RWPE1 (cell line): ENCODE measurements at places on chromosomes 7 and 10.

- no peak for DNase-seq
Measured at GRCh38 chr10:72085864-72086465, 2.4 kb downstream of the SPOCK2 start.

GRCh38 chr7:22229148-22229547 lies 127.8 kb downstream of the RAPGEF5 start:
- no peak for DNase-seq

DNA sequence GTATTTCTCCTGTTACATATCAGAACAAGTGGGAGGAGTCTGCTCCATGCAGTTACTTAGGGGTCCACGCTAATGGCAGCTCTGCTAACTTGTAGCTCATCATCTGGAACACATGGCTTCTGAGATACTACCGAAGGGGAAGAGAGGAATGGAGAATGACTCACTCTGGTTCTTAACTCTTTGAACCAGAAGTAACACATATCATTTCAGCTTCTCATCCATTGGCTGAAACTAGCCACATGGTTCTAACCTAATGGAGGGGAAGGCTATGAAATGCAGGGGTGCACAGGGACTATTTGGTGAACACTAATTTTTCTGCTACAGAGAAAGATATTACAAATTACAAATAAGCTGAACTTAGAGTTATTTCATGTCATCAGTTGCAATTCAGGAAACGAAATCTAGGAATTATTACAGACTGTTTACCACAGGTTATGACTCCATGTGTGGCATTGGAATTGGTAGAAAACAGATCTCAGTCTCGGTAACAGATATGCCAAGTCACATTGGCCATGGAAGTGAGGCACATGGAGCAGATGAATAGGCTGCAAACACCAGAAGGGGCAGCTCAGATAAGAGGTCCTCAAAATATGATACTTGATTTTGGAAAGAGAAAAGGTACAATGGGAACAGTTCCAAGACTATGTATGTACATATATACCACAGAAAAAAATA lies 9.4 kb upstream of the KAT6B start:
- no peak for DNase-seq

DNA sequence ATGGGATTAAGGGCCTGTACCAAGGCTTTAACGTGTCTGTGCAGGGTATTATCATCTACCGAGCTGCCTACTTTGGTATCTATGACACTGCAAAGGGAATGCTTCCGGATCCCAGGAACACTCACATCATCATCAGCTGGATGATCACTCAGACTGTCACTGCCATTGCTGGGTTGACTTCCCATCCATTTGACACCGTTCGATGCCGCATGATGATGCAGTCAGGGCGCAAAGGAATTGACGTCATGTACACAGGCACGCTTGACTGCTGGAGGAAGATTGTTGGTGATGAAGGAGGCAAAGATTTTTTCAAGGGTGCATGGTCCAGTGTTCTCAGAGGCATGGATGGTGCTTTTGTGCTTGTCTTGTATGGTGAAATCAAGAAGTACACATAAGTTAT lies 18.2 kb downstream of the LSM5 start:
- DNase-seq: no peak

GRCh38 chr7:1669064-1669951 lies 769 bp upstream of the ELFN1 start:
- no peak for DNase-seq

DNA sequence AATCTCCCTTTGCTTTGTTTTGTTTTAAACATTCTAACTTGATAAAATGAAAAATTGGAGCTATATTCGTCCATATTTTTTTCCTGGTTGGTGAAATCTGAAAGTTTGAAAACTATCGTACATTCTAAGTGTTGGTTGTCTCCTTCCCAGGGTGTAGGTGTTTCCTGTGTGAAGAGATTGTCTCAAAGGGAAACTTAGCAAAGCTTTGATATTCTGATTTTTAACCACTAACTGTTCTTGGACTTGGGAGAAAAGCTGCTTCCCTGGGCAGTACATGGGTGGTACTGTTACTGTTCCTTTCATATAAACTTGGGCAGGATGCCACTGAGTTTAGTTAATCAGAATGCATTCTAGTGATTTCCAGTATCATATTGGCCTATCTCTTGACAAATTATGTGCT lies 253.5 kb upstream of the LRGUK start:
- DNase-seq: no peak

DNA sequence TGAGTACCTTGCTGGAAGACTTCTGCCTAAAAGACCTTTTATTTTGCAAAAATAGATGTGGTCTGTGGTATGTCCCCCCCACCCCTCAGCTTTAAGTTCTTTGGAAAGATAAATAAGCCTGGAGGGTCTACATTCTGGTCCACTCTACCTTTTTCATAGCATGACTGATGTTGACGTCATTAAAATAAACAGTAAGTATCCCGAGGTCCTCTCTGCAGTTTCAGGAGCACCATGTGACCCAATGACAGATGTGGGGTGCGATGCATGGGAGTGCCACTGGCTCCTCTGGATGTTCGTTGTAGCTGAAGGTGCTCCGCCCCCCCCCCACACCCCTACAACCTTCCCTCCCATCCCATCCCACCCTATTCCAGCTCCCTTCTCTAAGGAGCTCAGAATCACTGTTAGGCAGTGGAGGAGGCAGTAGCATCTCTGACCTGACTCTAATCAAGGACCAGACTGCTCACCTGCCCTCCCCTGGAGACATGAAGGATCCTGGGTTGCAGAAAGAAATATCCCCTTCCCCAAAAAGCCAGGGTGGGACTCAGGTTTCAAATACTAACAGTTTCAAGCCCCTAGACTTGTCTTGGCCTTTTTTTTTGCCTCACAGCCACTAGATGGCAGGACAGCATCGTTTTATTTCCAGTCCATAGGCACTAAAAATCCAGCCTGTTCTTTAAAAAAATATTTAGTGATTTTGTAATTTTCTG lies 25.1 kb downstream of the CASP7 start:
- peak; percentile 38 for DNase-seq

GRCh38 chr10:104921763-104922162 lies 280.7 kb downstream of the SORCS3 start:
- DNase-seq: no peak

GRCh38 chr7:117269886-117270285 lies 53.0 kb downstream of the WNT2 start:
- peak; percentile 52 for DNase-seq

- no peak for DNase-seq
Measured at GRCh38 chr7:130902755-130903357, 168.8 kb upstream of the KLF14 start.

GRCh38 chr10:51955696-51956095 lies 256.3 kb upstream of the CSTF2T start:
- no peak for DNase-seq

DNA sequence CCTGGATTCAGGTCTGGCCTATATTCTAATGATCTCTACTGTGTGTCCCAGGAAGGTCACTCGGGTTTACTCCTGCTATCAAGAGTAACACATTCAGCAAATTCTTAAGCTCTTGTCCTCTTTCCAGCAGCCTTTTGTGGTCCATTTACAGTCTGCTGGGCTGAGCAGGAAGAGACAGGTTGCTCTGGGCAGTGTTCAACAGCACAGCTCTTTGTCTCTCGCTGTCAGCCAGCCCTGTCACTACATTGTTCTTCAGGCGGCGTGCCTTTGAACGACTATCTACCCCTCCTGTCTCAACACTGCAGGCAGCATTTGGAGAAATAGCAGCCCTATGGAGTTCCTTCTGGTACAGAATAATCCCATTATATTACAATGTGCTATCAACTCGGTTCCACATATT lies 192.2 kb upstream of the TBX20 start:
- DNase-seq: no peak
